ENCODE measurements at places on chromosomes 1 and 21. TPM values are rescaled to one million over a fixed set of nuclear protein-coding genes. Genes with fewer than 3 reads are reported as not detected.
A peak's percentile ranks its signal among the peaks of the same experiment; 100 is the strongest.

DNA sequence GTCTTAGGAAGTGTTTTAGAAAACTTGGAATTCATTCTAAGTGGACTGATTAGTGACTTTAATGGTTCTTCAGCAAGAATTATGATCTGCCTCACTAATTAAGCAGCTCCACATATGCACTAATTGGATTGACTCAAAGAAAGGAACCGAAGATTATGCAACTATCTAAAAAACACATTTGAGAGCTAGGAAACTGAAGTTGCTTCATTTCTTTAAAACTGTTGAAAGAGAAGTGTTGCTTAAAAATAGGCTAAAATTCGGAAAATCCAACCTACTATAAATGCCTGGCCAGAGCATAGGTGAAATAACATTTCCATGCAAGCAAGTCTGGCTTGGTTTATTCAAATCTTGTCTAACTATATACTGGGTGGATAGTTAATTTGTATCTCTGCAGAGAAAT, 502.9 kb upstream of the ZRANB2 start:
- no peak for DNase-seq

- no peak for DNase-seq
These were observed 22.1 kb downstream of the WDR4 start for GRCh38 chr21:42857216-42857615.

- no peak for DNase-seq
These were observed 3.0 kb downstream of the PRRC2C start for GRCh38 chr1:171488190-171488929.

- DNase-seq, result no peak
These were observed 438.9 kb downstream of the CAMTA1 start for GRCh38 chr1:7224081-7224534.

GRCh38 chr21:14862794-14863720, 201.7 kb downstream of the NRIP1 start:
- DNase-seq, result no peak

- DNase-seq, result peak; percentile 99
These were observed 52.7 kb upstream of the GRHL3 start for GRCh38 chr1:24266398-24266941.

DNA sequence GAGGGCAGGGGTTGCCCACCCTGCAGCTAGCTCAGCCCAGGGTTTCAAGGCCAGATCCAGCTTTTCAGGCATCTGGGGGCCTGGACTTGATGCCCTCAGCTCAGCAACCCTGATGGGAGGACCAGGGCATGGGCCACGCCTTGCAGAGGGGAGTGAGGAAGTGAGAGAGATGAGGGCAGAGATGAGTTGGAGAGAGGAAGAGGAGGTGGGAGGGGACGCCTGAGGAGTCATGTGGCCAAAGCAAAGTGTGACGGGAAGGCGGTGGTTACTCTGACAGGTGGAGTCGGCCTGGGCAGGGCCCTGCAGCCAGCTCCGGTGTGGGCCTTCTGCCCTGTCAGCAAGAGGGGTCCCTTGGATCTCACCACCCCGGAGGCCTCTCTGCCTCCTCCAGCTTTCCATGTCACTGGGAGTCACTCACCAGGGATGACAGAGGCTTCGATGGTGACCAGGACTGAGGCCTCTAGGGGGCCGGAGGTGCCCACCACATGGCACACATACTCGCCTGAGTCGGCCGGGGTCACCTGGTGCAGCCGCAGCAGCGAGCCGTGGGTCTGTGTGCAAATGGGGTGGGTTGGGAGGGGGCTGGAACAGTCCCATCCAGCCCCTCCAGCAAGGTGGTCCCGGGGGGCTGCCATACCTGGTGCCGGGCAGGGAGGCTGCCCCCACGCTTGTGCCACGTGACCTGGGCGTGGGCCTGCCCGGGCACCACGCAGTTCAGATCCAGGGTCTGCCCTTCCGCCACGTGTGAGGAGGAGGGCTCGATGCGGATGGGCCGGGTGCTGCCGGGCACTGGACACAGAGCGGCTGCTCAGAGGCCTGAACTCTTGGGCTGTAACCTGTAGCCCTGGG, 40.4 kb downstream of the LDLRAD2 start:
- no peak for DNase-seq

- peak; percentile 49 for DNase-seq
These were observed 4.0 kb upstream of the SAMSN1 start for GRCh38 chr21:14550135-14550534.

- DNase-seq, result no peak
These were observed 37.0 kb downstream of the CAPN9 start for GRCh38 chr1:230784163-230784562.

DNA sequence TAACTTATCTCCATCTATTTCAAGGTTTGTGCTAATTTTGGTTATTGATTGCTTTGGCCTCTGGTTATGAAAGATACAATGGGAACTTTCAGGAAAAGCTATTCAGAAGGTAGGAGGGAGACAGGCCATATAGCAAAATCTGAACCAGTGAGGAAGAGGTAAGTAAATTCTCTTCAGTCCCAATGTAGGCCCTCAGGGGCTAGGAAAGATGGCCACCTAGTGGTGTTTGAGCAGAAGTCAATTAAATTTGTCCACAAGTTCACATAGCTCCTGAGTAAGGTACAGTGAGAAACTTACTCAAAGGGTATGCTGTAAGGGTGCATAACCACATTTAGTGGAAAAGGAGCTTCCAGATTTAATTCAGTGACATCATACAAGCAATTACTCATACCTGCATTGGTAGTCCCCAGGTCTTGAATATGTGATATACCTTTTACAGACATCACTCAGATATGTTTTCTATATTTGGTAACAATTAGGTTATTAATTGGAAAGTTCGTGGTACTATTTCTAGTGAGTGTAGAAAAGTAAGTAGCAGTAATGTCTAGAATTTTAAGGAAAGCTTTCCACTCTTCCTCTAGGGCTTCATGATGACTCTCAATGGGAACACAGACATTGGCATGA, 21.4 kb upstream of the FMO1 start:
- peak; percentile 73 for DNase-seq

DNA sequence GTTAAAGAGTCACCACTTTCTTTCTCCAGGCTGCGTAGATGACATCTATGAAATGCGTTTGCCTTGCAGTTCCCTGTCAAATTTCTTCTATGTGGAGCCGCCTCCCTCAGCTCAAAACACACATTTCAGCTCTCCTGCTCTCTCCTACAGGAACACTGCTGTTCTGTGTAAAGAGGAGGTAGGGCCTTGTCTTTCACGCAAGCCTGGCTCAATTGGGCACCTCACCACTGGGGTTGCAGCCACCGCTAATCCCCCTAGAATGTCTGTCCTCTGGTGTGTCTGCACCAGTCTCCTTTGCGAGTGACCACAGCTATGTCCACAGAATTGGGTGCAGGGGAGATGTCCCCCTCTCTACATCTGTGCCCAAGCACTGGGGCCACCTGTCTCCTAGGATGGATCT, 31.8 kb upstream of the CFHR4 start:
- no peak for DNase-seq

GRCh38 chr1:155044812-155045657, 6.1 kb upstream of the ADAM15 start:
- peak; percentile 72 for DNase-seq

GRCh38 chr1:88680471-88680870, 3.6 kb upstream of the PKN2 start:
- DNase-seq, result no peak

GRCh38 chr1:2523191-2523890, 3.1 kb downstream of the PANK4 start:
- no peak for DNase-seq

DNA sequence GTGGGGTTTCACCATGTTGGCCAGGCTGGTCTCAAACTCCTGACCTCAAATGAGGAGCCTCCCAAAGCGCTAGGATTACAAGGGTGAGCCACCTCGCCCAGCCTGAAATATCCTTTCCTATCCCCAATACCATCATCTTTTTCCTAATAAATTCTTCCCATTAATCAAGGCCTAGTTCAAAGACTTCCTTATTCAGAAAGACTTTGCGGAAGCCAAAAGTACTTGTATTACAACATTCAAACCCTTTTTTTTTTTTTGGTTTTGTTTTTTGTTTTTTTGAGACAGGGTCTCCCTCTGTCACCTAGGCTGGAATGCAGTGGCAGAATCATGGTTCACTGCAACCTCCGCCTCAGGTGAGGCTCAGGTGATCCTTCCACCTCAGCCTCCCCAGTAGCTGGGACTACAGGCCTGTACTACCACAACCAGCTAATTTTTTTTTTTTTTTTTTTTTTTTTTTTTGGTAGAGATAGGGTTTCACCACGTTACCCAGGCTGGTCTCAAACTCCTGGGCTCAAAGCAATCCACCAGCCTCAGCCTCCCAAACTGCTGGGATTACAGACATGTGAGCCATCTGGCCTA, 7.6 kb downstream of the SLC19A2 start:
- no peak for DNase-seq

DNA sequence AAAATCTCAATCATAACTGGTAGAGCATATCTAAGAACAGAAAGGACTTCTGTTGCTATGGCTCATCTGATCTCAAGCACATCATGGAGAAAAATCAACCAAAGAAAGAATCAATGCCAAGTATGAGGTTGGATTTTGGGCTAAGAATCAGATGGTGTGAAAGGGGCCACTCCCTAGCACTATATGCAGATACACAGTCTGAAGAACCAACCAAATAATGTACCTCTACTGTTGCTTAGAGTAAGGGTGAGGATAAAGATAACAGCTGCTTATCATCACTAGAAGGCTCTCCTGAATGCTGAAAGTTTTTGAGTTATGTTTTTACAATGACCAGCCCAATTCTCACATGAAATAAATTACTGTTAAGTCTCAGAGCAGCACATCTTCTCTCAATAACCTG, 35.6 kb downstream of the ST7L start:
- no peak for DNase-seq

GRCh38 chr1:223558512-223558911, 107.0 kb downstream of the CAPN8 start:
- no peak for DNase-seq

DNA sequence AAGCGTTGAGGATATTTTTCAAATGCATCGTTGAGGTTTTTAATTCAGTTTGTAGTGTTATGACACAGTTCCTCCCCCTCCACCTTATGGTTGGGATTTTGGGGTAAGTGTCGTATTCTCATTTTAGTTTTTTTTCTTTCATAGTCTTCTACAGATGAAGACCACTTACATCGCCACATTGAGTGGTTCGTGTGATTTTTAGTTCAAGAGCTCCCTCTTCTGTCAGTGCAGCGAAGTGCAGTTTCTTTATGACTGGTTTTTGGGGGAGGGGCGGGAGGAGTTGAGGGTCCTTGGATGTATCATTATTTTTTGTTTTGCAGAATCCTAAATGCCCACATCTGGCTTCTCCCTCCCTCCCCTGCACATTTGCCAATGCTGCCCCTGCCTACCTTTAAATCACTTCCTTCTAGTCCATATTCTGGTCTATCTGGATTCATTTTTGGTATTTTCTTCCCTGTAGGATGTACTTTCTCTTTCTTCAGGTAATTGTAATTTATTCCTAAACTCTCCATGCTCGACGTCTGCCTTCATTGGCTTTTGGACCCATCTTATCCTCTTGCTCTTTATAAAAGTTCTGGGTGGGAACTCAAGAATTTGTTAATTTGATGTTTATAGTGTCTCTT, 433.1 kb downstream of the CAMTA1 start:
- DNase-seq, result peak; percentile 49

GRCh38 chr1:93692451-93692861, 10.8 kb upstream of the BCAR3 start:
- DNase-seq, result peak; percentile 63

DNA sequence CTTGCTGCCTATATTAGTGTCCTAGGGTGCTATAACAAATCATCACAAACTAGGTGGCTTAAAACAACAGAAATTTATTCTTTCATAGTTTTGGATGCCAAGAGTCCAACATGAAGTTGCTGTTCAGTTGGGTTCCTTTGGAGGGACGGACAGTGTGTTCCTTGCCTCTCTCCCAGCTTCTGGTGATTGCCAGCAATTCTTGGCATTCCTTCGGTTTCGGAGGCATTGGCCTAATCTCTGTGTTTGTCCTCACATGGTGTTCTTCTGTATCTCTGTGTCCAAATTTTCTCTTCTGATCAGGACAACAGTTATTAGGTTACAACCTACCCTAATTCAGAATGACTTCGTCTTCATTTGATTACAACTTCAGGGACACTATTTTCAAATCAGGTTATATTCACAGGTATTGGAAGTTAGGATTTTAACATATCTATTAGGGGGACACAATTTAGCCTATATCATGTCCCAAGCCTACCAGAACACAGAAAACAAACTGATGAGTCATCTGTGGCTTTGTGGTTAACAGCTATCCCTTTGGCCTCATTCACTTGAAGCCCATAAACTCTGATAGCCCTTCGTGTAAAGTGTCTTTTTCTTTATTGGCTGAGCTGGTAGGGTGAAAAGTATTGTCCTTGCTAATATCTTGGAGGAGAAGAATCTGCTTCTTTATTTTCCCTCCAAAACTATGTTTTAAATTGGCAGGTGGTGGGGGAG, 83.2 kb upstream of the PAPPA2 start:
- peak; percentile 71 for DNase-seq

DNA sequence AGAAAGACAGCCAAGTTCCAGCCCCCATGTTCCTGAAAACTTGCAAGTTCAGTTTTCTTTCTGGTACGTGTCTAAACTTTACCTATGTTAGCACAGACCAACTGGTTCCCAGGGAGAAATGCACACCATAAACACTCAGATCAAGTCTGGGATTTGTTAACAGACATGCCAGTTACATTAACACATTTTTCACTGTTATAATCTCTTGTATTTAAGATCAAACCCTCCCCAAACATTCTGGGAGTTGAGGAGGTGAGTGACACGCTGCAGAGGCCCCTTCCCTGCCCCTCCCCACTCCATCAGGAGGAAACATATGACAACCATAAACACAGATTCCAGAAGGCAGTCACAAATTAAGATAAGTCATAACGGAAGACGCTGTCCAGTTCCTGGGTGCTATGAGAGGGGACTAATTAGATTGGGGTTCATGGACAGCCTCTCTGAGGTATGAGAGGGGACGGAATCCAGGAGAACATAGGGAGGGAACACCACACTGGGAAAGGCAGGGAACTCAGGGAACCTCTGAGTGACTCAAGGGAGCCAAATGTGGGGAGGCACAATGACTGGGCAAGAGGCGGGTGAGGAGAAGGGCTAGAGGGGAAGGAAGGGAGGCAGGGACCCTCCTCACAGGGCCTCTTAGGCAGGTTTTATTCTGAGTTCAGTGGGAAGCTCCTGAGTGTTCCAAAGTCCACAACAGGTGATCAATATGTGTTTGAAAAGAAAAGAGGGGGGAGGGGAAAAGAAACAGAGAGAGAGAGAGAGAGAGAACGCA, 25.0 kb downstream of the DUSP10 start:
- DNase-seq, result no peak

The FAM78B gene
- total RNA-seq, result not detected

The DNAJC6 gene
- 39.9 TPM for total RNA-seq

The STIL gene
- total RNA-seq, result 4.9 TPM

The GPA33 gene
- total RNA-seq, result 0.17 TPM

The ROR1 gene
- 16.5 TPM for total RNA-seq

The CD1B gene
- not detected for total RNA-seq

The FMO5 gene
- total RNA-seq, result 7.3 TPM

The CTH gene
- 3.9 TPM for total RNA-seq

The FCGR3A gene
- not detected for total RNA-seq

The CLCA4 gene
- total RNA-seq, result not detected

The WDR26 gene
- 57.5 TPM for total RNA-seq

The OLIG2 gene
- not detected for total RNA-seq

The KIF21B gene
- 1.4 TPM for total RNA-seq

The FCRL5 gene
- not detected for total RNA-seq

The ARHGAP29 gene
- total RNA-seq, result 250 TPM
